ENCODE measurements at places on chromosomes 11 and 22.

GRCh38 chr22:37566329-37566837, 6.1 kb downstream of the CDC42EP1 start:
- no peak for DNase-seq

GRCh38 chr11:93054881-93055280, 85.4 kb downstream of the MTNR1B start:
- no peak for DNase-seq

DNA sequence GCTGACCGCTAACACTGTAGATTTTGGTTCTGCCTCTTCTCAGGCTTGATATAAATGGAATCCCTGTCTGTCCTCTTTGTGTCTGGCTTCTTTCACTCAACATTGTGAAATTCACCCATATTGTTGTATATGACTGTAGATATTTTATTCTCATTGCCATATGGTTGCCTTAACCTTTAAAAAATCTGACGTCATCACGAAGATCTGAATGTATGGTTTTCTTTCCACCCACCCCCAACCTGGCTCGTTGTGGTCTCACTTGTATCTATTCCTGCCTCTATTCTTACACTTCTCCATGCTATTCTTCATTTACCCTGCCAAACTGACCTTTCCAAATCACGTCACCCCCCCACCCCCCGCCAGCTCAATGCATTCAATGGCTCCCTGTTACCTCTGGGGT, 21.9 kb upstream of the C22orf42 start:
- no peak for DNase-seq

GRCh38 chr11:104918113-104918824, 20.0 kb upstream of the CASP12 start:
- no peak for DNase-seq

DNA sequence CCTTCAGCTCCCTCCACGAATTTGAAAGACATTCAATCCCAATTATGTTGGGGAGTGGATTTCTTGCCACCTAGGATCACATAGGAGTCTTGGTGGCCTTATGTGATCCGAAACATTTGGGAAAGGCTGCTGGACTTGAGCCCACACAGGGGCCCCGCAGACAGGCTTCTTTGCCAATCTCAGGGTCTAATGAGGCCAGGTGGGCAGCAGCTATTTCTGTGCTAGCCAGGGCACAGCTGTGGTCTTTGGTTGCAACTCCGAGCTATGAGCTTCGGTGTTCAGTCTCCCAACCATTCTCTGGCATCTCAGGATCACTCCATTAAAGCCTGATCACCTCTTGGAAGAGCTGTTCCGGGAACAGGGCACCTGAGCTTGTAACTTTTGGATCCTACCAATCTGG, 84.4 kb downstream of the TP53I11 start:
- DNase-seq, result no peak

DNA sequence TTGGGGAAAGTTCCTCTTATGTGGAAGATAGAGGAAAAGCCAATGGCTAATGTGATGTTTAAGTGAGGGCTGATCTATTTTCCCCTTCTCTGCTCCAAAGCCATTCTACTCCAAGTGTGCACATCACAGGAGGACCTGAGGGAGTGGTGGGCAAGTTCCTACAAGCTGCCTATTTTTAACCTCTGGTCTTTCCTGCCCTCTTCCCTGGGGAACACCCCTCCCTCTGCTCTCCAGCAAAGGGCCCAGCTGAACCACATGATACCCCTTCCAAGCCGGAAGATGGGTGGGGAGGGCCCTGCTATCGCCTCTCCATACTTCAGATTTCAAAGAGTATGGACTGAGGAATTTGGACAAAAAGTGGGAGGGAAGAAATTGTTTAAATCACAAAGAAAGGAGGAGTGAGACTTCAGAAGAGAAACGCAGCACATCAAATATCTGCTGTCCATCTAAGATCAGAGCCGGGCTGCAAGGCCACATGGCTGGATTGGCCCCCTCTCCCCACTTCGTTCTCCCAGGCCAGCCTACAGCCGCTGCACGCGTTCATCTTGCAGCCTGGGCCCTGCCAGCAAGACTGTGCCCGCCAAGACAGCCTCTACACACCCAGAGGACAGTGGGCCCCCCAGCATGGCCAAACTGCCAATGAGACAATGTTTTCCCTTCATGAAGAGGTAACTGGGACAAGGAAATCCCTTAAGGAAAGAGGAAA, 77.5 kb downstream of the MICAL3 start:
- no peak for DNase-seq

DNA sequence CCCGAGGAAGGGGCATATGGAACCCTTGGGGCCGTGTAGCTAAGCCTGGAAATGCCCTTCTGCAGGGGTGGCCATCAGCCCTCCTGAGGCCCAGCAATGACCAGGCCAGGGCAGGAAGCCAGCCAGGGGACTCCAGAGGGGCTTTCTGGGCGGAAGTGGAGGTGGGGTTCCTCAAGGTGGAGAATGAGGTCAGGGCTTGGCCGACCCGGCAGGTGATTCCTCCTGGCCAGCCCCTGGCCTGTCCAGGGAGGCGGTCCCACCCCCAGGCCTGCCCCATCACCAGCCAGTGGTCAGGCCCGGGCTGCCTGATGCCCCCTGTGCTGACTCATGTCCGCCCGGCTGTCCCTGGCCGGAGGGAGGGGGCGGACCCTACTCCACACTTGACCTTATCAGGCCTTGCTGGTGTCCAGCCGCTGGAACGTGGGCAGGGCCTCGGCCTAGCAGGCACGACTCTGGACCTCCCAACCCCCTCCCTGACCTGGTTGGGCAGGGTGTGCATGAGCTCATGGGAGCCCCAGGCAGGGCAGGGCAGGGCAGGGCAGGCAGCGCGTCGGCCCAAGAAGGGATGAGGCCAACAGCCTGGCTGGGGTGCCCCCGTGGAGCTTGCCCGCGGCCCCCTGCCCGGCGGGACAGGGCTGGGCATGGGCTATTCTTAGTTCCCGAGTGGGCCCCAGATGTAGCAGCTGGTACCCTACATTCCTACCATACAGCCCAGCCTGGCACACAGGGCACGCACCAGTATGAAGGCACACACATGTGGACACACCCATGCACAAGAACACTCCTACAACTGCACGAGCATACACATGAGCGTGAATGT, 35.9 kb downstream of the RPL3 start:
- DNase-seq, result no peak

DNA sequence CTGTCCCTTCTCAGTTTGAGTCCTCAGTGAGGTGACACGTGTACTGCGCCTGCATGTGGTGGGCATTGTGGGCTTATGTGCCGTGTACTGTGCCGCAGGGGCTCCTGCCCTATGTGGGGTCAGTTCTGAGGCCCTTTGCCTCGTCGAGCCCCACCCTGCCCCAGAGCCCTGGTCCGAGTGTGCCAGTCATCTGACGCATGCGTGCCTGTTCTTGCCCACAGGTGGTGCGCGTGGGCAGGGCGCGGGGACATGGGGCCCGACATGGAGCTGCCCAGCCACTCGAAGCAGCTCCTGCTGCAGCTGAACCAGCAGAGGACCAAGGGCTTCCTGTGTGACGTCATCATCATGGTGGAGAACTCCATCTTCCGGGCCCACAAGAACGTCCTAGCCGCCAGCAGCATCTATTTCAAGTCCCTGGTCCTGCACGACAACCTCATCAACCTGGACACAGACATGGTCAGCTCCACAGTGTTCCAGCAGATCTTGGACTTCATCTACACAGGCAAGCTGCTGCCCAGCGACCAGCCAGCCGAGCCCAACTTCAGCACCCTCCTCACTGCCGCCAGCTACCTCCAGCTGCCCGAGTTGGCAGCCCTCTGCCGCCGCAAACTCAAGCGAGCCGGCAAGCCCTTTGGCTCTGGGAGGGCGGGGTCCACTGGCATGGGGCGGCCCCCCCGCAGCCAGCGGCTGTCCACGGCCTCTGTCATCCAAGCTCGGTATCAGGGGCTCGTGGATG, 22.3 kb upstream of the TMEM191C start:
- DNase-seq, result no peak

DNA sequence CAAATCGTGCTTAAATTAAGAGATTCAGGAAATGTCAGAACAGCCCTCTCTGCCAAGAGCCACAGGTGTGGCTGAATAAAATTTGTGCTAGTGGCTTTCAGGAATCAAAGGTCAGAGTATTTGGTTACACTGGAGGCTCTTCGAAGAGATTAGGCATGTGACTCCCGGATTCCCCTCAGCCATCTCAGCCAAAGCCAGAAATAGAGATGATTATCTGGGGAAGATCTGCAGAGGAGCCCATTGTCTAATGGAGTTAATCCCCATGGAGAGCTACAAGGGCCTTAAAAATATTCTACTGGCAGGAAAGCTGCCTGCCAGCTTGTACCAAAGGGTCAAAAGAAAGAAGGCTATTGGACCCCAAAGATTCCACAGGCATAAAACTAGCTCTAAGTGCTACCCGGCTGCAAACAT, 1259.5 kb downstream of the TBC1D22A start:
- no peak for DNase-seq

- no peak for DNase-seq
These were observed 2.1 kb upstream of the LRRC32 start for GRCh38 chr11:76672431-76673175.

DNA sequence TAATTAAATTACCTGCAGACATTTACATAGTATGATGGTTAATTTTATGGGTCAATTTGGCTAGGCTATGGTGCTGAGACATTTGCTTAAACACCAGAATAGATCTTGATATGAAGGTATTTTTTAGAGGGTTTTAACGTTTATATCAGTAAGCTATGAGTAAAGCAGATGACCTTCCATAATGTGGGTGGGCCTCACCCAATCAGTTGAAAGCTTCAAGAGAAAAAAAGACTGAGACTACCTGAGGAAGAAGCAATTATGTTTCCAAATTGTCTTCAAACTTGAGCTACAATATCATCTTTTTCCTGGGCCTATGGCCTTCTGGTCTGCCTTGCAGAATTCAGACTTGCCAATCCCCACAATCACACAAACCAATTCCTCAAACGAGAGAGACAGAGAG, 498.8 kb upstream of the API5 start:
- no peak for DNase-seq

- no peak for DNase-seq
These were observed 37.2 kb downstream of the FAR1 start for GRCh38 chr11:13705710-13706109.

GRCh38 chr11:83574519-83574918, 288.4 kb upstream of the CCDC90B start:
- no peak for DNase-seq

GRCh38 chr11:93829598-93829997, 20.8 kb downstream of the VSTM5 start:
- DNase-seq, result no peak

DNA sequence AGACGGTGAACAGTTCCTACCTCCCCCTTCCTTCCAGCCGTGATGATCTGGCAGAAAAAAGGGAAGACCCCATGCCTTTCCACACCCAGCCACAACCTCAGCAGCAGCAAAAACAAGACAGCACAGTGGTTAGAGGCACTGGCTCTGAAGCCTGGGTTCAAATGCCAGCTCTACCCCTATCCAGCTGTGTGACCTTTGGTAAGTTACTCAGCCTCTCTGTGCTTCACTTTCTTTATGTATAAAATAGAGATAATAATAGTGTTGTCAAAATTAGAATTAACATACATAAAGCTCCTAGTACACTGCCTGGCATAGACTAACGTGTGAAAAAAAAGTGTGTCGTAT, 4.2 kb downstream of the NRXN2 start:
- no peak for DNase-seq

GRCh38 chr11:63768237-63769041, at the start of gene ZFTA:
ZFTA (minus strand) TSS chr11:63768775; CDS start chr11:63768622, 153 bp downstream.
- DNase-seq, result peak; percentile 25

DNA sequence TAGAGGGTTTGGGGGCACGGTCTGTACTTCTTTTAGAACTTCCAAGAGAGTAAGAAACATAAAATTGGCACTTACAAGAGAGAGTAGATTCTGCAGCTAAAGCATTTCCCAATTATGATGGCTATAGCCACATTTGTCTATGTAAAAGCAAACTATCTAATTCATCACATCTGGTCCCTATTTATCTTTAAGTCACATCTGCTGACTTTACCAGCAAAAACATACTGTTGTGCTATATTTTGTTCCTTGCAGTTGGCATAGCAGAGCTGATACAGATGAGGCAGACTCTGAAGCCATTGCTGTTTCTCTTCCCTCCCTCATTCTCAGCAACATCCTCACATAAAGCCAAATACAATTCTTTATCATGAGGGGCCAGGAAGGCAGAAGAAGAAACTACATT, 1533.5 kb upstream of the RAG2 start:
- DNase-seq, result no peak

- DNase-seq, result no peak
These were observed 40.9 kb downstream of the C11orf96 start for GRCh38 chr11:43983221-43983810.

GRCh38 chr11:41309111-41309522, 150.3 kb downstream of the LRRC4C start:
- no peak for DNase-seq

- DNase-seq, result no peak
These were observed 238.9 kb upstream of the API5 start for GRCh38 chr11:43072911-43073310.

DNA sequence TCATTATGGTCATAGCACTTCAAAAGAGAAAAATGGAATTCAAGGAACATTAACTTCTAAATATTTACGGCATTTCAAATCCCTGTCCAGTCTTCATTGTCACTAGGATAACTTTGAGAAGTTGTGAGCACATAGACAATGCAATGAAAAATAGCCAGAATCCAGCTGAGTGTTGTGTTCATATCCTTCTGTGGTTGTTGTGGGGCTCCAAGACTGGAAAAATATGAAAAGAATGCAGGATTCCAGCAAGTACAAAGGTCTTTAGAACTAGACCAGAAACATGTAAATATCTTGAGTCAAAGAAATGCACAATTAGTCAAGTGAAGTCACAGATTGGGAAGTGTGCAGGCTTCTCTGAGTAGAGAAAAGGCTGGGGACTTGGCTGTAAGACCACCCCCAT, 68.7 kb downstream of the WT1 start:
- no peak for DNase-seq

- no peak for DNase-seq
These were observed 7.2 kb downstream of the MICALL1 start for GRCh38 chr22:37913233-37913721.

DNA sequence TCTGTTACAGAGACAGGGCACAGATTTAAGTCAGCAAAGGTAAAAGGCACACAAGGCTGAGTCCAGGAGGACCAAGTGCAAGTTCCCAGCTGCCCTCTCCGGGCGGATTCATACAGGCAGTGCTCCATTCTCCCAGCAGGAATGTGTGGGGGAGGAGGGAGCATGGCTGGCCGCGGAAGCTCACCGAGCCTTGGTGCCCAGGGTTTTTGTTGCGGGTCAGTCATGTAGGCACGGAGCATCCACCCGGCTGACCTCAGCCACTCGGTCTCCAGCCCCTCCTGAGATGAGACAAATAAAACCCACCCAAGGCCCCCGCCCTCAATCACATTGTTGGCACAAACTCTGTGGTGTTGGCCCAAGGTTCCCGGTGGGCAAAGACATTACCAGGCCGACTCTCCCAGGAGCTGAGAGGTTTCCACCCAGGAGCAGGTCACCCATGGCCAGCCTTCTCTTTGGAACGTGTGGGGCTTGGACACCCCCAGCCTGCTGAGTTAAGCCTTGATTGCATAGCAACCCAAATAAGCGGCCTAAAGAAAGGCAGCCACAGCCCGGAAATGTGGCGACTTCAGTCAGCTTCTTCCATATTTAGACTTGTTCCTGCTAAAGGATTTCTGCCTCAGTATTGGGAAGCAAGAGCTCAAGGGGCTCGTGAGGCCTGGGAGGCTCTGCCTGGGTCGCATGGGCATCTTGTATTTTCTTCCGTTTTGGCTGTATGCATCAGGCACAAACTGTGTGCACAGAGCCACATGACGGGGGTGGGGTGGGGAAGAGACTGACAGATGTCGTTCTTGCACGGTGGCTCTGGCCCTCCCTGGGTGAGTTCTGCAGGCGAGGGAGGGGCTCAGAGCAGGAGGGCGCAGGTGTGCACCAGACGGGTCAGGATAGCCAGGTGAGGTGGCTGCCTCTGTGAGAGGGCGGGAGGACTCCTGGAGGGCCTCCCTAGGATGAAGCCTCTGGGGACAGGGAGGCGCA, 63.0 kb downstream of the ARHGAP8 start:
- no peak for DNase-seq
